Natural killer cell (primary cell): ENCODE measurements at places on chromosomes 7 and 10. TPM values are rescaled to one million over a fixed set of nuclear protein-coding genes. Genes with fewer than 3 reads are reported as not detected.

Gene C1QL3
- total RNA-seq: not detected

Gene DNAJC12
- not detected for total RNA-seq

Gene CUBN
- 5.1 TPM for total RNA-seq

Gene C10orf143
- total RNA-seq: 7.1 TPM

Gene SPDYE18
- 3.7 TPM for total RNA-seq

Gene SLC18A3
- total RNA-seq: not detected

Gene SUN3
- not detected for total RNA-seq

Gene SPOCK2
- 329 TPM for total RNA-seq

Gene IRF5
- 13.0 TPM for total RNA-seq

- H3K4me3 ChIP-seq: no peak overlapping the region
- H3K27me3 ChIP-seq: no peaks in the 10 kb centered on the region
- no peak overlapping the region for H3K27ac ChIP-seq
- DNase-seq: no peak
- H3K4me1 ChIP-seq: no peaks in the 10 kb centered on the region
- no peaks in the 10 kb centered on the region for H3K36me3 ChIP-seq
Measured at GRCh38 chr10:61021926-61022325, 77.9 kb upstream of the RHOBTB1 start.

DNA sequence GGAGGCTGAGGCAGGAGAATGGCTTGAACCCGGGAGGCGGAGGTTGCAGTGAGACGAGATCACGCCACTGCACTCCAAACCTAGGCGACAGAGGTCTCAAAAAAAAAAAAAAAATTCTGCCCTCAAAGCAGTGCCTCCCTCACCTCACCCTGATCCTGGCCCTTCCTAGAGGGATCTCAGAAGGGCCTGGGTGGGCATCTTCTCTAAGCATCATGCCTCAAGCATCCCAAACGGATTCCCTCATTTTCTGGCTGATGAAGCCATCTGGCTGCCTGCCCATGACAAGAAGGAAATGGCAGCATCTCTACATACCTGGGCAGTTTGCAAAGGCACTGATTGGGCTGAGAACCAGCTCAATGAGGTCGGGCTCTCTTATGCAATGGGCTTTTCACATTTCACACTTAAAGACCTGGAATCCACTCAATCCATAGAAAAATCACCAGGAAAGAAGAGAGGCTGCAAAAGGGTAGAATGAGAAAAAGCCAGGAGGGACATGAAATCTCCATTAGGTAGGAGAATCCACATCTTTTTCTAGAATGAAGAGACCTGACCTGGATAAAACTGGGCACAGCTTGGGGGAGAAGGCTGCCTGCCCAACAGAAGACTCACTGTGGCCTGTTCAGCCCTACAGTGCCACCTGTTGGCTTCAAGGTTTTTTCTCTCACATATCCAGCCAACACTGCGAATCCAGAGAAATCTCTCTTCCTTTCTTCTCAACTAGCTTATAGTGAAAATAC is 48.1 kb downstream of the PDLIM1 start:
- H3K4me1 ChIP-seq: no peaks in the 10 kb centered on the region
- H3K4me3 ChIP-seq: no peak overlapping the region
- no peaks in the 10 kb centered on the region for H3K27me3 ChIP-seq
- H3K27ac ChIP-seq: no peak overlapping the region

DNA sequence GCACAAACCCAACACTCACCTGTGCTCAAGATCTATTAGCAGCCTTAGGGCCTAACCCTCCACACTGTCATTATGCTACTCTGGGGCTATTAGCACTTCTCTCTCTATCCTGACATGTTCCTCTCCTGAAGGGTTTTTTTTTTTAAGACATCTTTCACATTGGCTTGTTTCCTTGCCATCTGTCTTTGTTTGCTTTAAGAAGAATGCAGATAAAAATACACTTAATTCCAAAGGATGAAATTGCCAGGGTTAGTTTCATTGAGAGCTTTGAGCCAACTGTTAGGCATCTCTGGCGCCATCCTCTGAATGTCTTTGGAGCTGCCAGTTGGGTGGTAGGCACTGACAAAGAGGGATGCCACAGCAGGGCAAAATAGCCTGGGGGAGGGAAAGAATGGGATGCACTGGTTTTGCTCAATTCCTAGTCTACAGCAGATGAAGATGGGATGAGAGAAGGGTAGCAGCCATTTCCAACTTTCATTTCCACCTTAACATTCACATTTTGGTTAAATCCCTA is 399.2 kb downstream of the SORCS1 start:
- H3K27me3 ChIP-seq: no peaks in the 10 kb centered on the region
- H3K4me3 ChIP-seq: no peak overlapping the region
- H3K36me3 ChIP-seq: no peaks in the 10 kb centered on the region
- H3K27ac ChIP-seq: no peak overlapping the region

- H3K4me1 ChIP-seq: peaks cover 19% of the 10 kb centered on the region
- H3K27ac ChIP-seq: peak overlapping the region; percentile 82
- H3K36me3 ChIP-seq: no peaks in the 10 kb centered on the region
- H3K4me3 ChIP-seq: peak overlapping the region; percentile 92
- no peak for DNase-seq
Measured at GRCh38 chr10:30348378-30348776, 701 bp downstream of the MTPAP start.

GRCh38 chr10:131461093-131461492 is 149.6 kb upstream of the TCERG1L start:
- DNase-seq: no peak
- no peak overlapping the region for H3K27ac ChIP-seq
- no peaks in the 10 kb centered on the region for H3K27me3 ChIP-seq
- H3K4me3 ChIP-seq: no peak overlapping the region
- H3K4me1 ChIP-seq: no peaks in the 10 kb centered on the region

- H3K36me3 ChIP-seq: peaks cover 4% of the 10 kb centered on the region
- peak overlapping the region; percentile 91 for H3K27ac ChIP-seq
- no peaks in the 10 kb centered on the region for H3K27me3 ChIP-seq
- peak; percentile 74 for DNase-seq
- H3K4me3 ChIP-seq: no peak overlapping the region
Measured at GRCh38 chr7:50335795-50336754, 31.6 kb downstream of the IKZF1 start.

DNA sequence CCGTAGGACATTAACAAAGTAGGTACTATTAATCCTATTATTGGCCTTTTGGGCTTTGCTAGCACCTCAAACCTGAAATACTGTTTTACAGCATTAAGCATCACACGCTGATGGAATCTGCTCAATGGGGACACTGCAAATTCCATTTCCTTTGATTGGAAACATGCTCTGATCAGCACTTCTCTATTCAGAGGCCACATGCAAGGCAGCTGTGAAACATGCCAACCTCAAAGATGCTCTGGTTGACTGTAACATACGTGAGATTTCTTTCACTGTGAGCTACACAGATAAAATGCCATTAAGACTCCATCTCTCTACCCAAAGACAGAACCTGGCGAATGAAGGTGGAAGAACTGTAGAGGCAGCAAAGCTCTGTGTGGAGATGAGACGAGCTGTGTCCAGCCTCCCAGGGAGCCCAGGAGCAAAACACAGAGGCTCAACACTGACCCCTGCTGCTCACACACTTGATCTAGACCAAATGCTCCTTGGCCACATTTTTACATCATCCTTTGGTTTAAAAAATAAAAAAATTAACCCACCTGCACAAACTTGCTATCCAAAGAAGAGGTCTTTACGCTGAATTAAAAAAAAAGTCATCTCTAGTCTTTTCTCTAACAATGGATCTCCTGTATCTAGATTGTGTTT is 8.0 kb downstream of the RSU1 start:
- no peak overlapping the region for H3K27ac ChIP-seq
- peak; percentile 73 for DNase-seq
- no peaks in the 10 kb centered on the region for H3K27me3 ChIP-seq
- peaks cover 2% of the 10 kb centered on the region for H3K36me3 ChIP-seq
- H3K4me3 ChIP-seq: no peak overlapping the region

DNA sequence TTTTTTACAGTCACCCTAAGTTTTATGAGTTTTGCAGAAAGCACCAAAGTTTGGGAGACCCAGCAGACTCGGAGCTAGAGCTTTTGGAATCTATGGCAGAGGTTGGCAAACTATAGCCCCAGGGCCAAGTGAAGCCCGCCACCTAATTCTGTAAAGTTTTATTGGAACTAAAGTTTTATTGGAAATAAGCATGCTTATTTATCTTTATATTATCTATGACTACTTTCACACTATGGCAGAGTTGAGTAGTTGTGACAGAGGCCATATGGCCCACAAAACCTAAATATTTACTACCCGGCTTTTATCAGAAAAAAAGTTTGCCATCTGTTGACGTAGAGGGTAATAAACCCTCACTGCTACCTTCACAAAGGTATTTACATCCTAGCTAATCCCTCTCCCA is 267.6 kb downstream of the GPAM start:
- H3K4me3 ChIP-seq: no peak overlapping the region
- no peak for DNase-seq
- no peaks in the 10 kb centered on the region for H3K27me3 ChIP-seq
- no peaks in the 10 kb centered on the region for H3K4me1 ChIP-seq
- no peaks in the 10 kb centered on the region for H3K36me3 ChIP-seq
- H3K27ac ChIP-seq: no peak overlapping the region

- H3K4me1 ChIP-seq: no peaks in the 10 kb centered on the region
- no peaks in the 10 kb centered on the region for H3K36me3 ChIP-seq
- H3K27ac ChIP-seq: no peak overlapping the region
- no peak for DNase-seq
Measured at GRCh38 chr10:4686644-4686996, 139.4 kb upstream of the AKR1E2 start.

GRCh38 chr10:64014281-64014680 is 493.1 kb downstream of the REEP3 start:
- H3K27me3 ChIP-seq: no peaks in the 10 kb centered on the region
- no peak for DNase-seq
- no peaks in the 10 kb centered on the region for H3K36me3 ChIP-seq
- H3K4me3 ChIP-seq: no peak overlapping the region
- no peaks in the 10 kb centered on the region for H3K4me1 ChIP-seq
- H3K27ac ChIP-seq: no peak overlapping the region

DNA sequence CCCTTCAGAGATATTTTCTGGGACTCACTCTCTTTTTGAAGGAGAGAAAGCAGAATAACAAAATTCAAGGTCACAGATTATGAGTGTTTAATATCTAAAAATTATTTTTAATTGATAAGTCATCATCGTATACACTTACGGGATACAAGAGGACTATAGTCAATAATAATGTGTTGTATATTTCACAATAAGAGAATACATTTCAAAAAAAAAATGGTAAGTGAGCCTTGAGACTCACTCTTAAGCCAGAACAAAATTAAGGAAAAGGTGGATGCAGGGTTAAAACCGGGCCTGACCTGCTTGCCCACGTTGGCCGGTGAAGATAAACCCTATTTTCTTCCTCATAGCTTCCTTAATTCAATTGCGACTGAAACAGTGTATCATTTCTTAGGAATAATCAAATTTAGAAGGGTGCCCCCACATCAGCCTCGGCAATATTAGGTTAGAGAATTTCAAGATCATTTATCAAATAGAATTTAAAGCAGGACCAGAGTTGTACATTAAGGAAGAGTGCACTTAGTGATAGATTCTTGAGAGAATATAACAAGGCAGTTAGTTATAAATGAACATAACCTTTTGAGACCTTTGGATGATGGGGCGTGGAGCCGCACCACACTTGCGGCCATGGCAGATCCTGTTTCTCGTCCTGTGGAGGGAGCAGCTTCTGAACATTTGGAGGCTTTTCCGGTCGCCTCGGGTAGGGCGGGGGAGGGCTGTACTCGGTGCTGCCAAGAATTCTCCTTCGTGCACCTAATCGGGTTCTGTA is 321.8 kb downstream of the PAXIP1 start:
- no peaks in the 10 kb centered on the region for H3K27me3 ChIP-seq
- no peaks in the 10 kb centered on the region for H3K4me1 ChIP-seq
- H3K36me3 ChIP-seq: no peaks in the 10 kb centered on the region
- no peak overlapping the region for H3K4me3 ChIP-seq

DNA sequence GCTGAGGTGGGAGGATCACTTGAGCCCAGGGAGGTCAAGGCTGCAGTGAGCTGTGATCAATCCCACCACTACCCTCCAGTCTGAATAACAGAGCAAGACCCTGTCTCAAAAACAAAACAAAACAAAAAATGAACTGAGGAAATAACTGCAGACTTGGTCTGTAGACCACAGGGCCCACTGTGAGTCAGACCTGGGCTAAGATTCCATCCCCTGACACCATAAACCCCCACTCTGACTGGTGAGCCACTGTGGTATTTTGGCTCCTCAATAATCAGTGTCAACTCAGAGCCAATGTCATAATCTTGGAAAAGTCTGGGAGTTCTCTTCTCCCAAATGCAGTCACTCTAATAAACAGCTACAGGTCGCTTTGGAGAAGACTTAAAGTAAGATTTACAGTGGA is 24.0 kb upstream of the ERCC6 start:
- no peak for DNase-seq
- H3K27ac ChIP-seq: no peak overlapping the region
- peaks cover 5% of the 10 kb centered on the region for H3K4me1 ChIP-seq
- no peaks in the 10 kb centered on the region for H3K36me3 ChIP-seq

GRCh38 chr10:118276204-118276603 is 65.9 kb downstream of the FAM204A start:
- no peak for DNase-seq
- H3K27me3 ChIP-seq: peaks cover 2% of the 10 kb centered on the region
- no peak overlapping the region for H3K4me3 ChIP-seq
- H3K27ac ChIP-seq: no peak overlapping the region
- H3K36me3 ChIP-seq: no peaks in the 10 kb centered on the region
- H3K4me1 ChIP-seq: no peaks in the 10 kb centered on the region

- H3K36me3 ChIP-seq: no peaks in the 10 kb centered on the region
- no peaks in the 10 kb centered on the region for H3K27me3 ChIP-seq
- H3K27ac ChIP-seq: no peak overlapping the region
Measured at GRCh38 chr7:18472161-18472483, 23.4 kb upstream of the HDAC9 start.

GRCh38 chr10:22912763-22913384 is 15.0 kb upstream of the ARMC3 start:
- H3K4me1 ChIP-seq: peaks cover 8% of the 10 kb centered on the region
- no peaks in the 10 kb centered on the region for H3K36me3 ChIP-seq
- peak; percentile 31 for DNase-seq

DNA sequence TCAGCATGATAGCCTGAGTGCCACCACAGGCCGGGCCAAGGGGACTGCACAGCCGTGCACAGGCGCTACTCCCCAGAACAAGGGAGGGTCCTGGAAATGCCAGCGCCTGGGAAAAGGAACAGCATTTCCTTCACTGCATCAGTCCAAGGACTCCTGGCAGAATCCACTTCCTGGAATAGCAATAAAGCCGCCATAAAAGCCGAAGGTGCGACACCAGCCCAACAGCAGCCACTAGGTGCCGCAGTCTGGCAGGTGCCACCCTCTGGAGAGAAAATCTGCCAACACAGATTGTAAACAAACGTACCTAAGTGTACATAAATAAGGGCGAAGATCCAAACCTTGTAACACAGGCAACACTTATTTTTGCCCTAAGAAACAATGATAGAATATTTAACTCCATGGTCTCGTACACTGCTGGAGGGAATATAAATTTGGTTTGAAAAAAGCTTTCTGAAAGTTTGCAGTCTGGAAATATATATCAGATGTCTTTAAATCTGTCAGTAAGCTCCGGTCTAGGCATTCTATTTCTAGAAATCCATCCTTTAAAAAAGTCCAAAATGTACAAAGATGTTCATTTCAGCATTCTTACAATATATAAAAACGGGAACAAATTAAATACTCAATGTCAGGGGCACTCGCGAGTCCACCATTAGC is 22.2 kb downstream of the VOPP1 start:
- DNase-seq: peak; percentile 24
- H3K27ac ChIP-seq: peak overlapping the region; percentile 1
- H3K4me3 ChIP-seq: no peak overlapping the region
- H3K36me3 ChIP-seq: peaks cover 7% of the 10 kb centered on the region
